ENCODE measurements at places on chromosomes 1 and 21. TPM values are rescaled to one million over a fixed set of nuclear protein-coding genes. Genes with fewer than 3 reads are reported as not detected.

The PLA2G2F gene
- total RNA-seq = not detected

DNA sequence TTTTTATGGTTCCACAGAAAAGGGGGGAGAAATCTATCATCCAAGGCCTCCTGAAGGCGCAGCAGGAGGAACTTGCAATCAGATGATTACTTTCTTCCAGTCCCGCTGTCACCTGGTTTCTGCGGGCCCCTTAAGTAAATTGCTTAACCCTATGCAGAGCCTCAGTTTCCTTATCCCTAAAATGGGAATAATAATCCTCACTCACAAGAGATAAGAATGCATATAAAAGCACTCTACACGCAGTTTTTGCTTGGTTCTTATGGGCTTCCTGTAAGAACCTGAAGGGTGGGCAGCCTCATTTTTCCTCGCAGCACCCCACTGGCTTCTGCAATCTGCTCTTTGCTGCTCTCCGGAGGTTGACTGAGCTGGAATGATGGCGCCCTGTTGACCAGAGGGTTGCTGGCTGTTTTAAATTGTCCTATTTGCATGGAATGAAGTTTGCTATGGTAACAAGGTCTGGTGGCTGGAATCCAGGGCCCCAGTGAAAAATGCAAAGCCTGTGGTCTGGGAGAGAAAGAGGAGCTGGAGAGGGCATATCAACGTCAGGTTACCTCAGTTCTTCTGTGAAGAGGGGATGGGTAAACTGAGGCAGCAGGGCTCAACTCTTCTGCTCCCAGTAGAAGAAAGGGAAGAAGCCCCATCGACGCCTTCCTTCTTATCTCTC lies 1.0 kb upstream of the KAZN start:
- no peak for DNase-seq

The ELAPOR1 gene
- 0.74 TPM for total RNA-seq

- DNase-seq = no peak
These were observed 2.2 kb downstream of the KIRREL1 start for GRCh38 chr1:157995583-157996169.

GRCh38 chr21:35020902-35021301 lies 28.2 kb downstream of the RUNX1 start:
- DNase-seq = no peak

The TSPAN1 gene
- total RNA-seq = not detected

DNA sequence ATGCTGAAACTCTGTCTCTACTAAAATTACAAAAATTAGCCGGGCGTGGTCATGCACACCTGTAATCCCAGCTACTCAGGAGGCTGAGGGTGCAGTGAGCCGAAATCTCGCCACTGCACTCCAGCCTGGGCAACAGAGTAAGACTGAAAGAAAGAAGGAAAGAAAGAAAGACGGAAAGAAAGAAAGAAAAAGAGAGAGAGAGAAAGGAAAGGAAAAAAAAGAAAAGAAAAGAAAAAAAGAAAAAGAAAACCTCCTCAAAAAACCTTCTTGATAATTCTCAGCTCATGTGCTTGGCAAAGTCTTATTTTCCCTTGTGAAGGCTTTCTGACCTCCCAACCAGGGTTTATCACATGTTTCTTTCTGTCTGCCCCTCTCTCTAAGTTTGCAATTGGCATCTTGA lies 7.3 kb downstream of the NID1 start:
- DNase-seq = no peak

GRCh38 chr1:47767741-47768100 lies 229.5 kb downstream of the TRABD2B start:
- no peak for DNase-seq

GRCh38 chr1:193079187-193079586 lies 19.8 kb downstream of the RO60 start:
- no peak for DNase-seq

The PKLR gene
- not detected for total RNA-seq

DNA sequence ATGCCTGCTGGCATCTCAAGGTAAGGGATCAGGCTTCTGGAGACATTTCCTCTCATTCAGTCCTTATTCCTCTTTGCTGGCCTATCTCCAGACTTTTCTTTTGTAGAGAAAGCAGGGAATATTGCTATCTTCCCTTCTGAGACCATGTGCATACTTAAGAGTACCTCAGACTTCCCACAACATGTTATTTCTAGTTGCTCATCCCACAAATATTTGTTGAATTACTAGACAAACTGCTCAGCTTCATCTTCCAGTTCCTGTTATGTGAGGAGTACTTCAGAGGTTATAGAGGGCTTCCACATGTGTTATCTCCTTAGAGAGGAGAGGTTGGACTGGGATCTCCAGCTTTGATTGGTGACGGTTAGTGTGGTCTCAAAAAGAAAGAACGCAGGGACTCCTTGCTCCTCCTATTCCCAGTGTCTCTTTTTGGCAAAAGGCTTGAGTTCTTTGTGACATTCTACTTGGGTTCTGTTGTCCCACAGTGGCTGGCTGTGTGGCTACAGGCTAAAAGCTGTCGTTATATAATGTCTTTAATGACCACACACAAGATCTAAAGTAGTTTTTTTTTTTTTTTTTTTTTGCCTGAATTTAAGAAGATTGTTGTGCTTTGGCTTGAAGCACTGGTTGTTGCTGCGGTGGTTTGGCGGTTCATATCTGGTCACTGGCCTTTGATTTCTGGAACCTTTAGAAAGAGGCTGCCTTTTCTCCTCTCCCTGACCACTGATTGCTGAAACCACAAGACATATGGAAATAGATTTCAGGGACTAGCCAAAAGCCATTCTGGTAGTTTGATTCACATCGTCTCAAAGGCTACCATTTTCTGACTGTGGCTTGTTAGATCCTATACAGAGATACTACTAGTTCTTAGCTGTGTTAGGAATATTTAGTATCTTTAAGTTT lies 78.7 kb downstream of the FGGY start:
- no peak for DNase-seq

DNA sequence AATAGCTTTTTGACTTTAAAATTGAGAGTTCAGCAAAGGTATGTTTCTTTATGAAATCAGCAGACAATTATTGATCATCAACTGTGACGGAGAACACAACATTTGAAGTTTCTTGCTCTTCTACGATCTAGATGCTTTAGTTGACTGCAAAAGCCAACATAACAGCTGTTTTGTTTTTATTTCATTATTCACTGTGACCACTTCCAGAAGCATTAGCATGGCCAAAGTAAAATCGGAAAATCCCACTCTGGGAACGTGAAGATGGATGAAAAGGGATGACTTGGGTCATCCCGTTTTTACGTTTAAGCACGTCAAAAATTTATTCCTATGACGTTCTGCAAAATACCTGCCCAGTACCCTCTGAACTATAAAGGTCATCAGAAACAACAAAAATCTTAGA lies 833.0 kb upstream of the ADAMTS5 start:
- no peak for DNase-seq

All from omental fat pad (tissue), 4 donors.